Muscle of arm (tissue), 14 donors: ENCODE measurements at places on chromosomes 2 and 18. TPM values are rescaled to one million over a fixed set of nuclear protein-coding genes. Genes with fewer than 3 reads are reported as not detected.
A peak's percentile ranks its signal among the peaks of the same experiment; 100 is the strongest.

The TMEM37 gene
- polyA plus RNA-seq, result 8.3 TPM

The AGXT gene
- not detected for polyA plus RNA-seq

The IHH gene
- 0.09 TPM for polyA plus RNA-seq

The RIT2 gene
- polyA plus RNA-seq, result not detected

The CTAGE1 gene
- polyA plus RNA-seq, result not detected

The ARHGEF4 gene
- polyA plus RNA-seq, result 36.1 TPM

The RNF25 gene
- not detected for polyA plus RNA-seq

DNA sequence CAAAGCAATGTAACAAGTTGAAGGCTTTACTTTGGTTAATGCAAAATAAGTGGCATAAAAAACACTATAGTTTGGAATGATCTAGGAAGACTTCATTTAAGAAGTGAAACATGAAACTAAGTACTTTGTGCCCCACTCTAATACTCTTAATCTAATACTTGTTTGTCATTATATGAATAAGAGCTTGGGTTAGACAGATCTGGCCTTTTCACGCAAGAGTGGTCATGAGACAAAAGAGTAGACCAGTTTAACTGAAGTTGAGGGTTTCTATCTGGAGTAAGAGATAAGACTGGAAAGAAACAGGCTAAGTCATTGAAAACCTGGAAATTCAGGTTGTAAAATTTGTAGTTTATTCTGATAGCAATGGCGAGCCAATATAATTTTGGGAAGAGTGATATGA is 2.8 kb downstream of the SLC30A6 start:
- DNase-seq, result no peak

- DNase-seq, result no peak
Measured at GRCh38 chr2:94870440-94871225, 597 bp upstream of the TEKT4 start.

- no peak for DNase-seq
Measured at GRCh38 chr2:1544478-1545069, 131.3 kb downstream of the TPO start.

- peak; percentile 78 for DNase-seq
Measured at GRCh38 chr18:62982600-62983251, 267.4 kb downstream of the PHLPP1 start.

- peak; percentile 32 for DNase-seq
Measured at GRCh38 chr2:233480490-233481202, 85.9 kb downstream of the USP40 start.

DNA sequence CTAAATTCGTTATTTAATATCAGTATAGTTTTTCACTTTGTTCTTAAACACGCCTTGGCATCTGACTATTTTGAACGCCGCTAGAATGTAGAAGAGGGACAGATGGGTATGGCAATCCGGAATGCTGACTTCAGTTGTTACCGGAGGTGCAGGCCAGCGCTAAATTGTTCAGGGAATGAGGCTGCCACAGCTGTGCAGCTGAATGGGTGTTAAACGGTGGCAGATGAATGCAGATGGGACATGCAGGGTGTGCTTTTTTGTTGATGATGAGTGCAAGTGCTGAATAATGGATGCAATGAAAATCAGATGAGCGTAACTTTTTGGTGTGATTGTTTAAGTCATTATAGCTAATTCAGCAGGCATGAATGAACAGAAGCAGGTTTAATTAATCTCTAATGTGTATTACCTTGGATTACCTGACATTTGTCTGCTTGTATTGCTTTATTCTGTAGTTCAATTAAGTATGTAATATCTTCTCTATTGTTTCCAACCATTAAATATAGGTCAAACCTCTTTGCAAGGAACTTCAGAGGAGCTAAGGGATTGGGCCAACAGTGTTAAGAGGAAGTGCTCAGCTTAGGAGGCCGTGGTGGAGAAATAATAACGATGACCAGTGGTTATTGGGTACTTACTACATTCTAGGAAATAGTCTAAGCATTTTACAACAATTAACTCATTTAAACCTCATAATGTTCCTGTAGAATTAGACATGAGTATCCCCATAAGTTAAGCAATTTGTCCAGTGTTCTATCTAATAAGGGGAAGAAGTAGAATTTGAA is 11.9 kb upstream of the CREG2 start:
- no peak for DNase-seq

DNA sequence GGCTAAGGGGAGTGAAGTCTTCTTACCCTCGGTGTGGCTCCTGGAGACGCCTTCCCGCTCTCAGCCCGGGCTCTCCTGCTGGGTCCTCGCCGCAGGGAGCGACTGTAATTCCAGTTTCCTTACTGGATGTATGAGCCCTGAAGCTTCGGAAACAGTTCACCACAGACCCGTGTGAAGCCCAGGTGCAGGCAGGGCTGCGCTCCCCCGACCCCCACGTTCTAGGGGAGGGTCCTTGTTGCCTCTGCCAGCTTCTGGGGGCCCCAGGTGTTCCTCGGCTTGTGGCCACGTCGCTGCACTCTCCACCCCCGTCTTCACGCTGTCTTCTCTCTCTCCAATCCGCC is 5.1 kb upstream of the ASB1 start:
- DNase-seq, result no peak

GRCh38 chr2:129175051-129175450 is 804.4 kb upstream of the RAB6C start:
- no peak for DNase-seq

DNA sequence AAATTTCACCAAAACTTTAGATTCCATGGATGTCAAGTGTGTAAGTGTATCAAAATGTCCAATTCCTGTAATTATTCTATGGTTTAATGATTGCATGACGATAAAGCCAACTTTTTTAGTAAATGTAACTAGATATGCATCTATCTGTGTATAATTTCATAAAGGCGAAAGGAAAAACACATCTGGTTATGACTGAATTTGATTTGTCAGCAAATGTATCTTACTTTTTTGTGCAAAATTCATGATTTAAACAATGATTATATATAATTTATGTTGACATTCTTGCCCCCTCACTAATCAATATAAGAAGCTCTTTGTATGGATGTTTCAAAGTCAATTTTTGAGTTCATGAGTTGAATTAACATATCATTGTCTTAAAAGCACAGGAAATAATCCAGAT is 138.5 kb downstream of the KCNJ3 start:
- no peak for DNase-seq
